Spinal cord (tissue), 10 donors: ENCODE measurements at places on chromosomes 6 and 20.

DNA sequence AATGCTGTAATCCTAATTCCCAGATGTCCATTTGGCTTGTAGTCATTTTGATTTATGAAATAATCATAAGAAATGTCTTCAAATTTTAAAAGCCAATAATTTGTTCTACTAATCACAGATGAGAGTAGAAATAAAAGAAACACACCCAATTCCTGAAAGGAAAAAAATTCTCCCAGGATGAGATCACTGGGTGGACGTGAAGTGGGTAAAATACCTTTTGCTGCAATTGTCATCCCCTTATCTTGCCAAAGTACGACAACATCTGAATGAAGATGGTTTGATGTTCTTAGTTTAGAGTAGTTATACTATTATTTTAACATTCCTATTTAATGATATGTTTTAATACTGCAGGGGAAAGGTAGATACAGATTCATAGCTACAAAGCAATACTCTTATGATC lies 33.7 kb downstream of the MTHFD1L start:
- DNase-seq = no peak

DNA sequence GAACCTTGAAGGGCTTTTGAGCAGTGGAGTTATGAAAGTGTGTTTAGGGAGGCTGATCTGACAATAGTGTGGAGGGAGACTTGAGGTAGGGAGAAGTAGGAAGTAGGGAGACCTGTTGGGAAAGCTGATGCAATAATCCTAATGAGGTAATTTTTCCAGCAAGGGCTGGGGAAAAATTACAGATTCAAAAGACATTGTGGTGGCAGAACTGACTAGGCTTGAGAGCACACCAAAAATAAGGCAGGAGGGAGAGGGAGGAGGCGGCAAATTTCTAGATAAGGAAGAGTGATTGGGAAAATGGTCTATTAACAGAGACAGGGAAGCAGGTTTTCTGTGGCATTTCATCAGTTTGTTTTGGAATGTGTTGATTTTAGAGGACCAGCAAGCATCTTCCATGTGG lies 5.5 kb downstream of the PRRT1 start:
- no peak for DNase-seq

DNA sequence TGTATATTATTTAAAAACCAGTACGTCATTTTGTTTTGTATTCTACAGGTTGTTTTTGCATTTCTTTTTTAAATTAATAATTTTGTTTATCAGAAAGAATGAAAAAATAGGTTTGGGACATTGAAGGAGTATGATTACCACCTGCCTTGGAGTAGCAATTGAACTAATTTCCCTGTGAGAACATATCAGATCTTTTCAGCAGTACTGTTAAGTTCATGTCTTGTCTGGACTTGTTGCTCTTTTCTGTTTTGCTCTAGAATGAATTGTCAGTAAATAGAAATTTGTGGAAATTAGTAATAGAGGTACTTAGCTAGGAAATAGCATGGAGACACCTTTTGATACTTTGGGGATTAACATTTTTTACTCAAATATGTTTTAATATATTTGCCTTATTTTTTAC lies 24.3 kb downstream of the HSF2 start:
- DNase-seq = no peak

DNA sequence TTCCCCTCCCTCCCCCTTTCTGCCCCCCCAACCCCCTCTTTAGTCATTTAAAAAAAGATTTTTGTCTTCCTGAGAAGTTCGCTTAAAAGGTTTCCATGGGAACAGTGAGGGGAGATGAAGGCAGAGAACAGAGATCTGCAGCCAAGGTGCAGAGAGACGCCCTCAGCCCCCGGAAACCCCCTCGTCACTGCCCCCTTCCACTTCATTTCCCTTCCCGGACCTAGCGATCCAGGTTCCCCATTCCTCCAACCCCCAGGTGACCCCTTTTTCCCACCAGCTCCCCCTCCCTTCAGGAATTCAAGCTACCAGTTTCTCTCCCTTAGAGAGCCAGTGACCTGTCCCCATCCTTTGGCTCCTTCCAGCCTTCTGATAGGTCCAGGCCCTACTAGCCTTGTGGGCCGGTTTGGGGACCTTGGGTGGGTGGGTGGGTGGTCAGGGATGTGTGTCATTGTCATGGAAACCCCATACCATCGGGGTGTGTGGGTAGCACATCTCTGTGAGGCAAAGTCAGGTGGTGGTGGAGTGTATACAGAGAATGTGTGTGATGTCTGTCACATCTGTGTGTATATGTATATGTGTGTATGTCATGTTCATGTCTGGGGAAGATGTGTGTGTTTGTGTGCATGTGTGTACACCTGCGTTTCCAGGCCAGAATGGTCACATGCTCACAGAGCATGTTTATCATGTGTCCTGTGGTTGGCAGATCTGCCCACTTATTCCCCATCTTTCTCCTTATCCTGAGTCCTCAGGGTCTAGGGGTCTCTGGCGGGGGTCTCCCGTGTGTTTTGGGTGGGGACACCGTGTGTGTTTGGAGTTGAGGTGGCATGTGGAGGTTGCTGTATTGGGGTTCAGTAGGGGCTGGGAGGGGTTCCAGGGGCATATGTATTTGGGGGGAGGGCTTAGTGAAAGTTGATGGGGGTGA lies 7.0 kb downstream of the SYNGAP1 start:
- no peak for DNase-seq

GRCh38 chr20:41308726-41309413 lies 8.7 kb downstream of the ZHX3 start:
- DNase-seq = no peak

DNA sequence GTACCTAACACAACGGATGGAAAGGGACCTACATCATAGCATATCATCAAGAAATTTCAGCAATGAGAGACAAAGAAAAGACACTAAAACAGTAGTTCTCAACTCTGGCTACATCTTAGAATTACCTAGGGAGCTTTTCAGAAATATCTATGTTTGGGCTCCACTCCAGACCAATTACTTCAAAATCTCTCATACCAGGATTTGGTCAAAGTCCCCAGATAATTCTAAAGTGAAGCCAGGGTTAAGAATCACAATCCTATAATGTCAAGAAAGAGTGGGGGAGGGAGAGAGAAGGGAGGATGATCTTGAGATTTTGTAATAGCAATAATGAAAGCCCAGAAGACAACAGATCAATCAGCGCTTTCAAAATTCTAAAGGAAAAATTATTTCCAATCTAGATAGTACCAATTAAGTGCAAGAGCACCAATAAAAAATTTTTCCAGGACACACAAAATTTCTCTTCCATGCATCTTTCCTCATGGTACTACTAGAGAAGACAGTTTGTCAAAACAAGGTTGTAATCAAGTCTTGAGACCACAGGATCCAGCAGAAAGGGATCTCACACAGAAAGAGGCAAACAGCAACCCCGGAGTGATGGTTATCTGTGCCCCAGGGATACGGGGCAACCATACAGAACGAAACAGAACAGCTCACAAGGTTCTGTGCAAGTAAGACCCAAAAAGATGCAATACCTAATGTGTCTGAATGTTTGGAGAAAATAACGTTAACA lies 152.9 kb upstream of the DST start:
- DNase-seq = no peak

- no peak for DNase-seq
Observed at GRCh38 chr6:170080169-170080827, 210.6 kb downstream of the DLL1 start.

DNA sequence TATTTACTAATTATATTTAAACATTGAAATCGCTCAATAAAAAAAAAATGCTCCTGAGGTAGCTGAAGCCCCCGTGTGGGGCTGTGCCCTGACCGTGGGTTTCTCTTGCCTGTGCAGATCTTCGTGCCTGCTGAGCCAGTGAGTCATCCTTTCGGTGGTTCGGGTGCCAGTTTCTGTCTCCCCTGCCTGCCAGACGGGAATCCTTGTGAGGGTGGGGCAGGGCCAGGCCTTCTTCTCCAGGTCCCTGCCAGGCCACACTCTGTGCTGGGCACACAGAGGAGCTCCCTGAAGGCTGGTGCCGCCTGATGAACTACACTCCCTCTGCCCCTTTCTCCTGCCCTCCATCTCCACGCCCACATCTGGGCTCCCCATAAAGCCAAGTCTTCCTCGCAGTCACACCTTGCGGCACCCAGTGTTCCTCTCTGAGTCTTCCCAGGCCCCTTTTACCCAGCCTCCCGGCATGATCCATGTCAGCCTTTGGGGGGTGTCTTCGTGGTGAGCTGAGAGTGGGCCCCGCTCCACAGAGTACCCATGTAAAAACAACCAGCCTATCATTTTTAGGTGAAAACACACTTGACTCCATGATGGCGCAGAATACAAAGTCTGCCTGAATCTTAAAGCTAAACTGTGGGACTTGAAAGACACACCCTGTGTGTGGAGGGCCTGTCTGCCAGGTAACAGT lies 19.3 kb downstream of the FGD2 start:
- DNase-seq = no peak

DNA sequence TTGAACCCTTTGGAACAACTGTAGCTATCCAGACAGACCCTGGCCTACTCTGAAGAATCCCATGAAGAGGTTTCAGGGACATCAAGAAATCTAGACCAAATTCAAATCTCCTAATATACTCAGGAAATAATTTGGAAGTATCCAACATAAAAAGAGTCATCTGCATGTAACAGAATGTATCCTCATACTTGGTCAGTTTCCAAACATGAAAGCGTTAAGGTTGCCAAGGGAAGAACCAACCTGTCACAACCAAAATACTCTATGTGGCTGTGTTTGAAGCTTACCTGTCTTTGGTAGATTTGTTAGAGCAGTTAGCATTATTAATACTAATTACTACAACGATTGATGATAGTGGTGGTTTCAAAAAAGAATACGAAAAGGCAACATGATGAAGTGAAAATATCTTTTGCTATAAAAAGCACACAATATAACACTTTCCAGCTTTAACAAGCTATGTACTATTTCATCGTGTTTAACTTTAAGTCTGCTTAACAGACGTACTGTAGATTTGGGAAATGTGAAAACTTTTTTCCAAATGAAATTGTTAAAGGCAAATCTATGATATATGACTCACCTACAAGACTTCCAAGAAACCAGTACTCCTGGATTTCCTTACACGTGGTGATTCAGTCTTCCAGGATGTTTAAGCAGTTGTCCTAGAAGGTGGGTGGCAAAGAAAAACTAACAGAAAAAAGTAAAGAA lies 46.6 kb upstream of the ENPP1 start:
- no peak for DNase-seq

DNA sequence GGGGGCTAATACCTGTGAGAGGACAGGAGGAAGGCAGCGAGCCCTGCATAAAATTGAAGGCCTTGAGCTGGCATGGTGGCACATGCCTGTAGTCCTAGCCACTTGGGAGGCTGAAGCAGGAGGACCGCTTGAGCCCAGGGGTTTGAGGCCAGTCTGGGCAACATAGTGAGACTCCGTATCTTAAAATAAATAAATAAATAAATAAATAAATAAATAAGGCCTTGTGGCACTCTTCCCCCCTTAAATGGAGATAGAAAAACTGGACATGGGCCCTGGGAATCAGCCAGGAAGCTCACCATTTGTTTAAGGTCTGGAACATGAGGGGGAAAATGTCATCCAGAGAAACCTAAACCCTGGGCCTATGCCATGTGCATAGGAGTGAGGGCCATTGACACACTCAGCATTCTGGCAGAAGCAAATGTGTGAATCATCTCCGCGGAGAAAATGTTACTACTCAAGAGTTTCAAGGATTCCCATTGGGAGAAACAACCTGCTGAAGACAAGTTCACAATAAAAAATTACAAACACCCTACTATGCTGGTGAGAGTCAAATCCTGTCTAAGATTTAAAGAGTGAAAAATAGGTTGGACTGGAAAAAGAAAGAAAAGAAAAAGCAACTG lies 51.9 kb upstream of the UBR2 start:
- DNase-seq = no peak

DNA sequence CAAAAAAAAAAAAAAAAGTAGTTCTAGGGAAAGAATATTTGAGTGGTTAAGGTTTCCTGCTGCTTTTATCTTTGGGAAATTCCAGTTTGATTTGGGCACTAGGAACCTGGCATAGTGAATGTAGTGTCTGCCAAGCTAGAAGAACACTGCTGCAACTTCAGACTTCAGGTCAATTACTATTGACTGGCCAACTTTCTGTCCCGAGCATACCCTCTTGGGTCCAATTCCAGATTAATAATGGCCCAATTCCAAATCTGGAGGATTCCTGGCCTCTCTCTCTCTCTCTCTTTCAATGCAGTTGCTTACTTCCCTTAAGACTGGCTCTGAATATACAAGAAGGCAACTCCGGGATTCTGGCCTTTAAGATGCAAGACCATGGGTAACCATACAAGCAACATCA lies 74.9 kb downstream of the ANKEF1 start:
- peak; percentile 53 for DNase-seq

DNA sequence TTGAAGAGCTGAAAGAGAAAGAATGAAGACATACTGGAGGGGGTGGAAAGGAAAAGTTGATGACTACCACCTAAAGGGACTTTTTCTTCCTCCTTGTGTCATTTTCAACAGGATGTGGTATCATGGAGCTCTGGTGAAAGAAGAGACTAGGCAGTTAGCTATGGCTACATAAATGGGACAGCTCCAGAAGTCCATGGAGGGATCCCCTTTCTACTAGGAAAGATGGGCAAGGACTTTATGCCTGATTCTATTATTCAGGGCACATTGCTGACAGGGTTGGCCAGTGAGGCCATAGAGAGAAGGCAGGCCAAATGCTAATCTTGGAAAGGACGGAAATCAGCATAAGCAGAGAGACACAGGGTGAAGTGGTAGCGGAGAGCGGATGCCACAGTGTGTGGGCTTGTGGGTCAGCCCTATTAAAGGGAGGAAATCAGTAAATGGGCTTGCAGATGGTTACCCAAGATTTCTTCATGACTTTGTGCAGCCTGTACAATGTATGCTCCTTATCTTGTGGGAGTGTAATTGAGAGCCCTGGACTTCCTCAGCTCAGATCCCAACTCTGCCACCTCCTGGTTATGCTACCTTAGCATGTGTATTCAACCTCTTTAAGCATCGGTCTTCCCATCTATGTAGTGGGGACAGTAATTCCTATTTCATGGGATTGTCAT lies 77.4 kb upstream of the TMEM170B start:
- DNase-seq = no peak

DNA sequence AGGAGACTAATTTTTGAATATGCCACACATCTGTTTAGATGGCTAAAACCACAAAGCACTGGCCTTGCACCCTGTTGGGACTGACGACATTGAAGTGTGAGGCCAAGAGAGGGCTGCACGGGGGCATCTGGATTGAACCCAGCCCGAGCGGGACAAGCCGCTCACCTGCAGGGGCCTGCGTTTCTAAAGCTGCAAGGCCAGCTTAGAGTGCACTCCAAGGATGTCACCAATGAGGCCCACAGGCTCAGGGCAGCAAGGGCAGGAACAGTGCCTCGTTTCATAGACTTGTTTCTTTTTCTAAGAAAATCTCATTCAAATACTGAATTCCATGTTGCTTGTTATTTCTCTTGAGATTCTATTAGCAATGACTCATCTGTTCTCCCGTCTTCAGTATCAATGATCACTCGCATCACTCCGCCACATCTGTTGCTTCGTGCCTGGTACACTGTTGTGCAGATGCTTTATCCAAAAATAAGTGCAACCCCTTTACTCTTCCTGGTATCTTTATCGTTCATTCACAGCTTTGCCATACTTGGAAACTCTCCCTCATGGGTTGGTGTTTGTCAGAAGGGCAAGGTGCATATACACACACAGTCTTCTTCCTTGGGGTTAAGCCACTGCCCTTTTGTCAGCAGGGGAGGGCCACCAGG lies 120.1 kb downstream of the IRF4 start:
- DNase-seq = peak; percentile 23

- DNase-seq = no peak
Observed at GRCh38 chr6:2740581-2740980, 10.1 kb downstream of the MYLK4 start.
